ENCODE measurements at places on chromosomes 5 and 9. TPM values are rescaled to one million over a fixed set of nuclear protein-coding genes. Genes with fewer than 3 reads are reported as not detected.

The NRG2 gene
- 4.4 TPM for total RNA-seq

The OBP2B gene
- total RNA-seq, result not detected

The CCIN gene
- 1.0 TPM for total RNA-seq

The ANKRD34B gene
- not detected for total RNA-seq

GRCh38 chr5:59221769-59222168 is 638.9 kb downstream of the RAB3C start:
- no peak overlapping the region for H3K4me3 ChIP-seq
- no peaks in the 10 kb centered on the region for H3K27me3 ChIP-seq
- H3K36me3 ChIP-seq, result no peaks in the 10 kb centered on the region
- no peak overlapping the region for H3K27ac ChIP-seq

DNA sequence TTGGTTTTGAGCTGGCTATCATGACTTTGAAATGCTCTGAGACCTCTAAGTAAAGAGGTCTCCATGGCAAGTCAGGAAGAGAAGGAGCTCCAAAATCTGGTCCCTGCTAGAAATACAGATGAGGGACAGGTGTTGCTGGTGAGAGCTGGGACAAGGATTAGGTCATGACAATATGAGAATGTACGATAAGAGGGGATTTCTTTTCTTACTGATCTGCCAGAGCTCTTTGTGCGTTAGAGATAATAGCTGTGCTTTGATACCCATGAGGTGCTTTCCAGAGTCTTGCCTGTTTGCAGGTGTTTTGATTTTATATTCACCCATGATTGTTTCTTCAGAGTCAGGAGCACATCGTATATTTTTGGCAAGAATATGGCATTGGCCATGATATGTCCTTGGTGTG is 56.5 kb downstream of the ANKRD33B start:
- peaks cover 9% of the 10 kb centered on the region for H3K36me3 ChIP-seq
- H3K4me1 ChIP-seq, result no peaks in the 10 kb centered on the region
- H3K27me3 ChIP-seq, result no peaks in the 10 kb centered on the region
- no peak for DNase-seq
- H3K27ac ChIP-seq, result no peak overlapping the region

GRCh38 chr5:82364497-82364896 is 86.3 kb upstream of the RPS23 start:
- no peak for DNase-seq
- no peak overlapping the region for H3K4me3 ChIP-seq
- H3K27ac ChIP-seq, result no peak overlapping the region
- no peaks in the 10 kb centered on the region for H3K36me3 ChIP-seq
- no peaks in the 10 kb centered on the region for H3K4me1 ChIP-seq
- H3K27me3 ChIP-seq, result no peaks in the 10 kb centered on the region

All from esophagus muscularis mucosa (tissue), 4 donors.